ENCODE measurements at places on chromosomes 4 and X. TPM values are rescaled to one million over a fixed set of nuclear protein-coding genes. Genes with fewer than 3 reads are reported as not detected.

Gene ZNF827
- total RNA-seq, result 28.1 TPM

DNA sequence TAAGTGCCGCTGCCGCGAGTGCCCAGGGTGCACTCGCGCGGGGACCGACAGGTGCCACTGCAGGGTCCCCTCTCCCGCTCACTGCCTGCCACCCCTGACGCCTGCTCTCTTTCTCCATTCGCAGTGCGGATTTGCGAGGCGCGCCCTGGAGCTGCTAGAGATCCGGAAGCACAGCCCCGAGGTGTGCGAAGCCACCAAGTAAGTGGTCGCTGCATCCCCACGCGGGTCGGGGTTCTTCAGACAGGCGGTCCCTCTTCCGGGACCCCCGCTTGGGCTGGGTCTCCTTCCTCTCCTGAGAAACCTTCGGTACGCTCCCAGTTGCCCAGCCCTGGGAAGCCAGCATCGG lies 547 bp downstream of the GUCY1A1 start:
- DNase-seq, result peak; percentile 81

Gene ERAS
- total RNA-seq, result not detected

Gene PARM1
- total RNA-seq, result 34.7 TPM

DNA sequence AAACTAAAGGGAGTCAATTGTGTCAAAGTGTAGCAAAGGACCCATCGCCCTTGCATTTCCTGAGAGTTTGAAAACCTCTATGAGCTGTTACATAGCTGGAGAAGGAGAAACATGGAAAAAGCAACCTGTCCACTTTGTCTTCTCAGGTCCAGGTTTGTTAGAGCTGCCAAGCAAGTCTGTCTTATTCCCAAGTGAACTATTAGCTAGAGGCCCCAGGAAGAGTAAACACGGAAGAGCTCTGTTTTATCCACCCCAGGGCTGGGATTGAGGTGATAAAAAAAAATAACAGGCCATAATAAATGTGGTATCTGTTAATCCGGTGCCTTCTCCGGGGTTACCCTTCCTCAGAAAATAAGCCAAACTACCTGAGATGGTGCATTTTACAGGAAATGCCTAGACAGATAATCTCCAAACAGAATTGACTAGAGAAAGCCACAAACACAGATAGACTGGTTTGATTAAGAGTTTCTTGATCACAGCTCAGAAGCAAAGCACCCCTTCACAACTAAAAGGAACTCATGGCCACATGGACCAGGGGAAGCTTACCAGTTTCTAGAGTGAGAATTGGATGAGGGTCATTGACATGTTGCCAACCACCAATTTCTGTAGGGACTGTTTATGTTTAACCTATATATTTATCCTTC lies 35.9 kb upstream of the RELL1 start:
- no peak for DNase-seq

GRCh38 chr4:182918791-182919302 lies 1.7 kb upstream of the DCTD start:
- DNase-seq, result no peak

Gene FAM47E
- 6.1 TPM for total RNA-seq

DNA sequence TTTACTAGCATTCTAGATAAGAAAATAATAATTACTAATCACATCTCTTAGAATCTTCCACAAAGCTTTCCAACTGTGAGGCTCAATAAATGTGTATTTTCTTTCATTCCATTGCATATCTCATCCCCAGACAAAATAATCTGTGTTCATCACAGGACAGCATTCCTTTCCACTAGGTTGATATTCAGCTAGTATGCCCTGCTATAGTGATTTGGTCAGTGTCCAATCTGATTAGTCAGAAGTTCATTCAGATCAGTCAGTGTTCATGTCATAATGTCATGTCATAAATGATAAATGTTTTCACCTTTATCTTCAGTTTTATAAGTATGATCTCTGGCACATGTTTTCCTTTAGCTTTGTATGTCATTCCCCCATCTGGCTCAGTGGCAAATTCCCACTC lies 611.4 kb downstream of the KCTD8 start:
- no peak for DNase-seq

- DNase-seq, result no peak
Measured at GRCh38 chr4:178738026-178738425, 1295.8 kb upstream of the AGA start.

- peak; percentile 70 for DNase-seq
Measured at GRCh38 chr4:2300431-2301224, 38.7 kb upstream of the MXD4 start.

GRCh38 chrX:43423876-43424275 lies 232.2 kb upstream of the MAOA start:
- DNase-seq, result no peak

DNA sequence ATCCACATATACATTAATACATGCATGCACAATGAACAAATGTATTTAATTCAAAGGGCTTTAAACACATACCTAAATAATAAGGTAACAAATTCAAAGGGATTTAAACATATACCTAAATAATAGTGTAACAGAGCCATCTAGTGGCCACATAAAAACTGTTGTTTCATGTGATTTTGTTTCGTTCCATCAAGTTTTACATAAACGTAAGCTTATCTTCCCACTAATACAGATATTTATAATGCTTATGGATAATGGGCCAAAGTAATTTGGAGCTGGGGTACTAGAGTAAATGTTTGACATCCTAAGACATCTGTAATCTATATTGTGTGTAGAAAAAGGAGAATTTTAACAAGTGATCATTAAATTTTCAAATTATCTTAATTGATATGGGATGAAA lies 82.3 kb downstream of the PRSS12 start:
- no peak for DNase-seq

Gene TGIF2LX
- not detected for total RNA-seq

Gene AVPR2
- not detected for total RNA-seq

- peak; percentile 66 for DNase-seq
Measured at GRCh38 chr4:7531640-7531994, 96.9 kb upstream of the PSAPL1 start.

Gene UGT2B15
- not detected for total RNA-seq

DNA sequence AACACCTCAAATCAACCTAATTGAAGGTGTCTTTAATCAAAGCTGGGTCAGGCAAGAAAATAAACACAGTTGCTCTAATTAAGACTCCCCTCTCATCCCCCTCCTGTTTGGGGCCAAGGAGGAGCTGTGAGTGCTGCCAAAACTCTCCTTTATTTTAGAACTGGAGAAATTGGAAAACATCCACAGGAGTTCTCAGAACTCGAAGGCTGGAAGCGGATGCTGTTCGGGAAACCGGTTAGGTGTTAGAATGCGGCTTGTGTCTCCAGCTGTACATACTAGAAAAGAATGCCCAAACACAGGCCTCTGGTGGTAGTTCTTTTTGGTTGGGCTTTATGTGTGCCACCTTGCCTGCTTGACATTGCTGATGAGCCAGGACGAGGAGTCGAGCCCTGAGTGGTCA lies 118.2 kb downstream of the GPR143 start:
- no peak for DNase-seq

DNA sequence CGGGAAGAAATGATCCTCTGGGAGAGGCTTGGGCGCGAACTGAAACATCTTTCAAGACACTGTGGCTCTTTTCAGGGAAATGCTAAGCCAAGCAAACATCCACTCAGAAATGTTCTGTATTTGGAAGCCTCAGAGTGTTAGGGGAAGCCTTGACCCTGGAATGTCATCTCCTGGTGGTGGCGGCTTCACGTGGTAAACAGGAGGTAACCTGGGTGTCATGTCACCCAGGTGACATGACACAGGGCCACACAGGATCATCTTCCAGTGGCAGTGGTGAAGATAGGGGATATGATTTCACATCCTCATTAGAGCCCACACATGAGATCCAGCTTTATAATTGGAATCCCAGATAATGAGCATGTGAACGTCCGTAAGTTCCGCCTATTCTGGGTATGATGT lies 140.0 kb downstream of the TBL1X start:
- no peak for DNase-seq

Data from spleen (tissue), 13 donors.